ENCODE measurements at places on chromosomes 12 and 14.
A peak's percentile ranks its signal among the peaks of the same experiment; 100 is the strongest.

DNA sequence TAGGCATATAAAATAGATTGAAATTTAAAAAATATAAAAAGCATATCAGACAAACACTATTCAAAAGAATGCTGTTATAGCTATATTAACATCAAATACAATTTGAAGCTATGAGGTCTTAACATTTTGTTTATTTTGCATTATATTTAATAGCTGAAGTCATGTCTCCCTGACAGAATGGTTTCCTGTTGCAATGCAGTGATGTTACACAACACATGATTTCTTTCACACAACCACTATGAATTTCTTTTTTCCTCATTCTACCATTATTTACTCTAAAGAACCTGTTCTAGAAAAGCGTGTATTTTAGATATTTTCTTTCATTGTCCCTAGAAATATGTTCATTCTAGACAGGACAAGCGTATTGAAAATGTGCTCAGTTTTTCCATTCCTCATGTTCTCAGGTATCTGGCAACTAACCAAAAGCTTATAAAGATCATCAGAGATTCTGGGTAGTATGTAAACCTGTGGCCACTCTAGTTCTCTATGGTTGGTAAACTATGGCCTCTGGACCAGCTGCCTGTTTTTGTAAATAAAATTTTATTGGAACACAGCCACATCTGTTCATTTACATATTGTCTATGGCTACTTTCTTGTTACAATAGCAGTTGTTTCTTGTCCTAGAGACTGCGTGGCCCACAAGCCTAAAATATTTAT, 183.8 kb downstream of the FOXA1 start:
- DNase-seq: no peak

DNA sequence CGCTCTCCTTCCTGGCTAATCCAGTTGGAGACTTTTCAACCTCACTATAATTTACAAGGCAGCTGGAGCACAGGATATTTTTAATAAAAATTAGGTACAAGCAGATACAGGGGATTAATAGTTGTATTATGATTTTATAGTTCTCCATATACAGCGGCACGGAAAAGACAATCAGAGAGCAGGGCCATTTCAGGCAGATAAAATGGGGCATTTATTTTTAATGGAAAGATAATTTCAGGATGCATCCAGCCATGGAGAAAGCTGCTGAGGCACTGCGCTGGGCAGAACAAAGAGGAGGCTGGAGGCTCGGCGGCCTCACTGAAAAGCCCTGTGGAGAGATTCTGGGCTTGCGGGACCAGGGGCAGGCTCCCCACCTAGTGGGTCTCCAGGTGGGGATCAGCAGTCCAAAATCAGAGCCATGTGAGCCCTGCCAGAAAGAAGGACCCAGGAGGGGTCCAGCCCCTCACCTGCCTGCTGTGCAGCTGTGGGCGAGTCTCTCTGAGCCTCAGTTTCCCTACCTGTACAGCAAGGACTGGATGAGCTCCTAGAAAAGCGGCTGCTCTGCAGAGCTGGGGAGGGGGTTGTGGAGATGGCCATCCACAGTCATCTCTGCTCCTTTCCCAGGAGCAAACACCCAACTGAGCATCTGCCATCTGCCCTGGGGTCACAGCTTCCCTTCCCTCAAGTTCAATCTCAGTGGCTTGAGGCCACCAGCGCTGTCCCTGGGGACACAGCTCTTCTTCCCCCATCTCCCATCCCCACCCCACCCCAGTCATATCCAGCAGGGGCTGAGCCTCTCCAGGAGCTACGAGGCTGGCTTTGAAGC, 23.9 kb upstream of the C14orf180 start:
- peak; percentile 39 for DNase-seq

DNA sequence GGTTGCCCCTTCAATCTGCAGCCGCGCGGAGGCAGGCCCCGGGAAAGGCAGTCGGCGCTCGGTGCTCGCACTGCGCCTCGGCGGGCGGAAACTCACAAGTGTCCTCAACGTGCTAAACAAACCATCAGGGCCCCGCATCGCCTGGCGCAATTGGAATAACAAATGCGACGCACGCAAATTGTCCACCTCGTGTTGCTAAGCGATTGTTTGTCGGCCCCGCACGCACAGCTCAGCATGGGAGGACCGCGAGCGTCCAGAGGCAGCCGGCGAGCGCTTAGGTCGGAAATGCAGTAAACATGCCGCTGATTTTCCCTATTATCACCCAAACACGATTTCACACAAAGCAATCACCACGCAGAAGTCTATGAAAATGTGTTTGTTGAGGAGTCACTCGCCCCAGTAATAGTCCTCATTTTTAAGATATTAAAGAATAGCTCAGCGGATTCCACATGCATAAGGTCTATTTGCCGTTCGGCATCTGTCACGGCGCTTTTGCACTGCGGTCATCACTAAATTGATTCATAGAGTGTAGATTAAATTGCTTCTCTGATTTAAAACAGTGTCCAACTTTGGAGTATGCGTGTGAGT, 3.2 kb upstream of the GSC start:
- DNase-seq: no peak

- DNase-seq: no peak
These were observed 227.8 kb downstream of the SPTSSA start for GRCh38 chr14:34234258-34234657.

DNA sequence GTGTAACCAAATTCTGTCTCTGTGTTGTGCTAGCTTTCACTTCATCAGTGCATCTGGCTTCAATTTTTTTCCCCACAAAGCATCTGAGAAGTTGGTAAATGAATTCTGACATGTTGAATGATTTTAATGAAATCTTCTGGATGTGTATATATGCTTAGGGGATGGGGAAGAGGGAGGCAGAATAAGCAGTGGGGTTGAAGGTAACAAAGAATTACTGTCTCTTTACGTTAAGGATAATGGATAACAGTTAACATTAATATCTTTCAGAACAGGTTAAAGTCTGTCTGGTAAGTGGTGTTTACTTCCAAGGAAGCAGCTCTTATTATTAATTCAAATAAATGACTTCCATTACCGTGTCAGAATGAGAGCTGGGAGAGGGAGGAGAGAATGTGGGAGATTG, 261.7 kb downstream of the ERC1 start:
- DNase-seq: no peak

DNA sequence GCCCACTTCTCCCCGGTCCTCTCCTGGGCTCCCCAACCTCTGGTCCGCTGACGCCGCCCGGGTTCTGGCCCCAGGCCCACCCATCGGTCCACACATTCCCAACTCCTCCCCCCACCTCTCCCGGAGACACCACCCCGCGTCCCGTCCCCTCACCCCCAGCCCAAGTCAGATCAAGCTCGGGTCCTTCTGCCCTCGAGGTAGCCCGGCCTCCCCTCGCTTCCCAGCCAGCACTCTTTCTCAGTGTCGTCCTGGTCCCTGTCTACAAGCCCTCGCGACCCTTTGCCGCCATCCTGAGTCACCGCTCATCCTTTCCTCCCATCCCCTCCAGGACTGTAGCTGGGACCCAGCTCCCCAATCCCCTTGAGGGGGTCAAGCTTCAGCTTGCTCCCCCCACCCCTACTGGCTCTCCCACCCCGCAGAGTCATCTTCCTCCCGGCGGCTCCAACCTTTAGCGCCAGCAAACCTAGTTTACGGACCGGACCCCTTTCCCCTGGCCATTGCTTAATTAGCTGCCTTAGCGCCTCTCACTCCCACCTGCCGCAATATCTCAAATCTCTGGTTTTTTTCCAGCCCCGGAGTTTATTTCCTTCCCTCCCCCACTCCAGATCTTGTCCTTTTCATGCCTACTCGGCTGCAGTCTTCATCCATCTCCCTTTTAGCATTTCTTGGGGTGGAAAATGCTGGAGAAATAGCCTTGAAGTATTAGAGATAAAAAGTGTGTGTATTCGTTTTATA, 1.1 kb downstream of the PPP4R4 start:
- no peak for DNase-seq

DNA sequence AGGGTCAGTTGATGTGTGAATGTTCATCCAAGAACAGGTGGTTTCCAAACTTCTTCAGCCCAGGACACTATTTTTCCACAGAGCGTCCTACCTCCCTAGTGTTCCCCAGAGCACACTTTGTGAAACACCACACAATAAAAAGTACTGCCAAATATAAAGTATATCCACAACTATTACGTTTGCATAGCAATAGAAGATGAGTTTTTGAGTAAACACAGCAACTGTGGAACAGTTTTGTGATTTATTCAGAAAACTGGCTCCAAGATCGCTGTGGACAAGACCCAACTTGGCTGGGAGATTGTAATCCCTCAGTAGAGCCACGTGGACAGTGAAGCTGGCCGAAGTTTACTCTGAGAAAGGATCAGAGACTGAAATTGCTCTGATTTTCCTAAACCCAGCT, 14.5 kb upstream of the MAP1LC3B2 start:
- DNase-seq: no peak

DNA sequence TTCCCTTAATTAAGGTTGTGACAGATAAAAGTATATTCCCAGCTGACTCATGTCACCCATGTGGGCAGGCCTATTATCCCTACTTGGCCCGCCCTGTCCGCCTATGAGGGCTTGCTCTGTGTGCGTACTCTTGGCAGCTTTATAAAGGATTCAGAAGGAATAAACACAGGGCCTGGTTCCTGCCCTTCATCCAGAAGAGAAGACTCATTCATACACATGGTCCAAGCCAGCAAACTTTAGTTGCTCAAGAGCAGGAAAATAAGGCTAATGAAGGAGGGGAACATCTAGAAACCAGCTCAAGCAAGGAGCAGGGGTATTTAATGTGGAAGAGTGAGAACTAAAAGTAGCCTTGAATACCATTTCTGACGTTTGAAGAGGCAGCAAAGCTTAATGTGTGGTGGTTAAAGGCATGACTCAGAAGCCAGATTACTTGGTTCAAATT, 141.9 kb downstream of the CRADD start:
- DNase-seq: no peak

- DNase-seq: peak; percentile 9
These were observed 1.7 kb downstream of the MMP17 start for GRCh38 chr12:131829791-131830334.

DNA sequence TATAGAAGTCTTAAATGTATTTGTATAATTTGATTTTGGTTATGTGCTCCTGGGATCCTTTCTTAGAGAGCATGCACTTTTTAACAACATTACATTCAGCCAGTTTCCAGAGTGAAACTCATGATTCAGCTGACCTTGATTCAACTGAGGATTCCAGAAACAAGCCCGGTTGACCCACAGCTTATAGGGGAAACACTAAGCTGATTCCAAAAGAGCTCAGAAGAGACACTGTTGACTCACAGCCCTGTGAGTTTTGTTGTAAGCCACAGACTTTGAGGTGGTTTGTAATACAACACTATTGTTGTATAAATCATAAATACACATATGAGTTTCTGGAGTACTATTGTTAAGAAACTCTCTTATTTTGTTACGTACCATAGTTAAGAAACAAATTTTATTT, 133.8 kb upstream of the MGAT4C start:
- no peak for DNase-seq

DNA sequence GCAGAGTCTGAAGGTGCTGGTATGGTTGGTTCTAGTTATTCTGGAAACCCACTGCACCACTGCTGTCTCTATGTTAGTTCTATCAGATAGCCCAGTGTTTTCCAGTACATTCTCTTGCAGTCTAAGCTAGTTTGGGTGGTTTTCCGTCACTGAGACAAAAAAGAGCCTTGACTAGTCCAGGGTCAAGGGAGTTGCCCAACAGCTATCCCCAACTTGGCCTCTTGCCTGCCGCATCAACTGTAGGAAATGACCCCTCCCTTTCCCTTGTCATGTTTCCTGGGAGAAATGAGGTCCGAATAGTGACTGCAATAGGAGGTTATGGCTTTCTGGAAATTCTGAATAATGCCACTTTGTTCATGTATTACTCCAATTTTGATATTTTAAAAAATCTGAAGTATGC, 160.4 kb downstream of the EFCAB11 start:
- DNase-seq: no peak

DNA sequence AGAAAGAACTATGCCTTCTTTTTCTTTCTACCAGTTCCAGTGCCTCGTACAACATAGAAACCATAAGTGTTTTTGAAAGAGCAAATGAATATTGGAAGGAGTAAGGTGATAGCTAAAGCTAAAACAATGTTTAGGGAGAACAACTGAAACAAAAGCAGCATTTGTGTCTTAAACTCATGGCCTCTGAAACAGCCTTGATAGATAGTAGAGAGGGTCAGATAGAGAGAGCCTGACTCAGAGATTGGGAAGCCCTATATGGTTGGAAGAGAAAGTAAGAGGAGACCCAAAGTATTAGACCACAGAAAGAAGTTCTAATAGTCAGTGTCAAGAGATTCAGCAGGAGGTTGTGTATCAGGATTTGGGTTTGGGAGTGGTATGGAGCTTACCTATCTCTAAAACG, 79.6 kb upstream of the IFNG-AS1 start:
- no peak for DNase-seq

GRCh38 chr12:121170151-121170550, 37.5 kb downstream of the P2RX7 start:
- DNase-seq: no peak

GRCh38 chr14:60553808-60554207, 44.9 kb downstream of the SIX6 start:
- DNase-seq: no peak

GRCh38 chr14:71116568-71117122, 209.4 kb downstream of the PCNX1 start:
- no peak for DNase-seq
